ENCODE measurements at places on chromosomes 11 and 22.
A peak's percentile ranks its signal among the peaks of the same experiment; 100 is the strongest.

GRCh38 chr11:73521621-73522020 lies 76.3 kb downstream of the FAM168A start:
- DNase-seq: no peak

DNA sequence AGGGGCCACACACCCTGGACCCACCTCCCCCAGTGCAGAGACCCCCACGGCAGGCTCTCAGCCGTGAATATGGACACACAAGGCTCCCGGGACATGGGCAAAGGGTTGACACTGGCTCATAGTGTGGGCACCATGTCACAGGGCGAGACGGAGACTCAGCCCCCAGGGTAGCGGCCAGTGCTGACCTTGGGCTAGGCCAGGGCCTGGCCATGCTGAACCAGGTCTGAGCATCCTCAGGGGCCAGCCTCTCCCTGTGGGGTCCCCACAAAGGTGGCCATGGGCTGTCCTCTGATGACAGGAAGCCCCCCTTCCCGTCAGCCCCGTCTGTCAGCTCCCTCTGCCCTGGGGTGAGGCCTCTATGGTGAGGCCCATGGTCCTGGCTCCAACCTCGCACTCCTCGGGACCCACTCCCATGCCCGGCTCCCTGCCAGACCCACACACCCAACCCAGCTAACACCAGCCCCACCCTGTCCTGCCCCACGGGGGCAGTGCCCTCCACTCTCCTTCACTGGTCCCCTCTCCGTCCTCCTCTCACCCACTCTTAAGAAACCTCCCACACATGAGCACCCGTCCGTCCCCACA lies 19.0 kb upstream of the PRODH start:
- no peak for DNase-seq

DNA sequence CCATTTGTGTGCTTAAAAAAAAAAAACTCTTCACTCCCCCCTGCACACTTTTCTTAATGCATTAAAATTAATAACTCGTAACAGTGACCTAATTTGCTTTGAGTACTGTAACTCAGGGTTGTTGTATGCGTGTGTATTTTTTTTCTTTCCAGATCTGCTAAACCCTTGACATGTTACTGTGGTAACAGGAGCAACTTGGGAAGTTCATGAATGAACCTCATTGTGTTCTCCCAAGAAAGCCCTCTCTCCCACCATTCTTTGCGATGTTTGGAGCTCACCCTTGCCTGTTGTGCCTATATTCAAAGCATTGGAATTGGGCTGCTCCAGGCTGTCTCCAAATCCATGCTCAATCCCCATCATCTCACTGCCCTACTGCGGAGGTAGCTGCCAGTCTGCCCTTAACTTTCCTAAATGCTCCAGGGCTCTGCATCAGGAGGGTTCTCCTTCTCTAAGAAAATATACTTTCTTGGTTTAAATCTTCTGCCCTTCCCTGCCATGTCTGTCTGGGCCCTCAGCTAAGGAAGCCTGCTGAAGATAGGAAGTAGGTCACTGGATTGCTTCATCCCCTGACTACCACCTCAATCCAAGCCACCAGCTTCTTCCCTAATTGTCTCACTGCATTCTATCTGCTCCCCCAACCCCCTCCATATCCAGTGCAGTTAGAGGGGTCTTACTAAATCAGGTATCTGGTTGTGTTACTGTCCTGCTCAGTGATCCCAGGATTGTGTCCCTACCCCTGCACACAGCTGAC lies 70.3 kb downstream of the KIRREL3 start:
- DNase-seq: no peak

DNA sequence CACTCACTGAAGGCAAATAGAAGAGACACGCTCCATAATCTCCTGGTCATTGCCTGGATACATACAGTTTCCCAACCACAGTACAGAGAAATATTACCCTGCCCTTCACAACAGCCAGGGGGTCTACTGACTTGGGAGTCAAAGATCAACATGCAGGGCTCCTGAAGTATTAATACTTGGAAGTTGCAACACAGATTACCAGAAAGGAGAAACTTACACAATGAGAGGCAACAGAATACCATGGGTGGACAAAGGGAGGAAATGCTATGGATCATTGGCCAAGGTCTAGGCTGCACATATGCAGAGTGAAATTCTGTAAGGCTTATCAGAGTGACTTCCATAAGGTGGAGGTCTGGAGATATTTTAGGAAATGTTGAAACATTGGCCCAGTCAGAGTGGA lies 267.9 kb upstream of the FAT3 start:
- no peak for DNase-seq

DNA sequence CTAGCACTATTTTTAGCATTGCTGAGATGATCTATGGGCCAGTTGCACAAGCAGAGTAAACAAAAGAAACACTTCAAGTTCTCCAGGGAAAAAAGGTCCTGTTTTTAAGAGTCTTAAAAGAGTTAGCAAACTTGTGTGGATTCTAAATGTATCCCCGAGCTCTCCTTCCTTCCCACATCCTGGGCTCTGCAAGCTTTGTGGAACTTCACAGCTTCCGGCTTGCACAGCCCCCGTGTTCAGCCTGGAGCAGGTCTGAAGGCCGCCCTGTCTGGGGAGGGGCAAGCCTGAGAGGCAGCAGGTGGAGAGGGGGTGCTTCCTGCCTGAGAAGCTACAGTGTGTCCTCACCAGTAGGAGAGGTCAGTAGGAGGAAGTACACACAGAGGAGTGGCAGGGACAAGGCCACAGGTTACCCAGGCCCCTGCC lies 35.1 kb upstream of the SUSD2 start:
- DNase-seq: no peak

DNA sequence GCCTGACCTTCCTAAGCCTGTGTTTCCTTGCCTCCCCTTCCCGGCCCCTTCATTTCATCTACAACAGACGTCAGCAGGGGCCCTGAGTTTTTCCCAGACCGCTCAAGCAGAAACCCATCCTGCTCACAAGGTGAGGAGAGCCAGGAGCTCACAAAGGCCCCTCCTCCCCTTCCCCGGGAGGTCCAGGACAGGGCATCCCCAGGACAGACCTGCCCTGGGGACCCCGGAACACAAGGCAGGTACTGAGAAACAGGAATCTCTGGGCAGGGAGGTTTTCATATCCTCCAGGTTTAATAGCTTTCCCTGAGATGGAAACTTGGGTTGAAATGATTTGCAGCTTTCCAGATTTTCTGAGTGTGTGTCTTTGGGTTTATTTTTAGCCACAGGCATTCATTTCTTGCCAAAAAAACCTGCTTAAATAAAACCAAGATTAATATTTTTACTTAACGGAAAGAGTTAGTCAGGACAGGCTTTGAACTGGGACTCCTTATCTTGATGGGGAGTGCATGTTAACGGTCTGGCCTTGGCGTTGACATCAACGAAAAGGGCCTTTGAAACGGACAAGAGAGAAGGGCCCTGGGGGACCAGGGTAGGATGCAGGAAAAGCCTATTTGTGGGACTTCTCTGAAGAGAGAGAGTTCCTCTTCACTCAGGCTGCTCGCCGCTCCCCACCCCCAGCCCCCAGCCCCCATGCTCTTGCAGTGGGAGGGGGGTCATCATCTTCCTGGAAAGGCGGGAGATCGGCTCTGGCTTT lies 38.5 kb downstream of the TIMP3 start:
- DNase-seq: no peak

DNA sequence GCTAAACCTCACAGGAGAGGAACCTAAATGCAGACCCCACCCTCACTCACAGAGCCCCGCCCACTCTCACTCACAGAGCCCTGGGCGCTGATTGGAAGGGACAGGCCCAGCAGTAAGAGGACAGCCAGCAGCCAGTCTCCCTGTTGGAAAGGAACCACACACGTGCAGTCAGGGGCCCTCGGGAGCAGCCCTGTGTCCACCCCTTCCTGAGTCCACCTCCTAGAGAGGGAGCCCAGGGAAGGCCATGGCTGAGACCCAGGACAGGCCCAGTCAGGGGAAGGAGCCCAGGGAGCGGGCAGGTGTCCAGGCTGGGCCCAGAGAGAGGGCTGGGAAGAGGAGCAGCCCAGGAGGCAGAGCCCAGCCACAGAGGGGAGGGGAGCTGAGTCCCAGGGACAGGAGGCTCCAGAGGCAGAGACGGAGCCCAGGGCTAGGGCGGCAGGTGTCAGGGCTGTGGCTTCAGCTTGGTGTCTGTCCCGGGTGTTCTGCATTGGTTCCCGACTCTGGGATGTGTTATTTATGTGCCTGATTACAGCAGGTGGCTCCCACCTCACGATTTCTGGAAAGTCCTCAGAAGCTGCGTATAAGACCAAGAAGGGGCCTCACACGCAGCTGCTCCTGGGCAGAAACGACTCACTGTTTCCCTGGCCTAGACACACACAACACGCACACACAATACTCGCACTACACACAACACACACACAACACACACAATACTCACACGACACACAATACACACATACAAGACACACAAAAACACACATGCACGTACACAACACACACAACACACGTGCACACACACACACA lies 9.0 kb upstream of the APOBEC3H start:
- DNase-seq: no peak

GRCh38 chr11:43447151-43447550 lies 88.4 kb downstream of the TTC17 start:
- no peak for DNase-seq

GRCh38 chr22:40312050-40312449 lies 34.2 kb upstream of the ADSL start:
- no peak for DNase-seq

GRCh38 chr11:130144861-130145281 lies 14.7 kb upstream of the ST14 start:
- DNase-seq: no peak

GRCh38 chr11:63146581-63146980 lies 2.6 kb upstream of the SLC22A24 start:
- no peak for DNase-seq

- no peak for DNase-seq
Measured at GRCh38 chr11:105211806-105212554, 72.4 kb upstream of the CARD18 start.

- DNase-seq: peak; percentile 88
Measured at GRCh38 chr11:61446211-61446651, 16.3 kb downstream of the SDHAF2 start.

- no peak for DNase-seq
Measured at GRCh38 chr11:65260756-65261590, 789 bp upstream of the POLA2 start.

- DNase-seq: no peak
Measured at GRCh38 chr11:94196363-94196762, 67.7 kb downstream of the PANX1 start.

DNA sequence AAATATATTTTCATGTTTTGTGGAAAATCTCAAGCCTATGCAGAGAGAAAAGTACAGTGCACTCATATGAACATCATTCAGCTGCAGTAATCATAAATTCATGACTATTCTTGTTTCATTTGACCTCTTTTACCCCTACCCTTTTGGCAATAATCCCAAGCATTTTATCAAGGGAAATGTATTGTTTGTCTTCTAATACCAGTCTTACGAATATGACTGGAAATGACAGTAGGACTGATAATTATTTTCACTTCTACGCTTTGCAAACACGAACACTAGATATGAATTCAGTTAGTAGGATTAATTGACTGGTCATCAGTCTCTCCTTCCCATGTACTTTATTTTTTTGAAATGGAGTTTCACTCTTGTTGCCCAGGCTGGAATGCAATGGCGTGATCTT lies 90.3 kb downstream of the MTMR3 start:
- DNase-seq: no peak

- DNase-seq: peak; percentile 19
Measured at GRCh38 chr22:48605856-48606481, 1221.7 kb downstream of the BRD1 start.

DNA sequence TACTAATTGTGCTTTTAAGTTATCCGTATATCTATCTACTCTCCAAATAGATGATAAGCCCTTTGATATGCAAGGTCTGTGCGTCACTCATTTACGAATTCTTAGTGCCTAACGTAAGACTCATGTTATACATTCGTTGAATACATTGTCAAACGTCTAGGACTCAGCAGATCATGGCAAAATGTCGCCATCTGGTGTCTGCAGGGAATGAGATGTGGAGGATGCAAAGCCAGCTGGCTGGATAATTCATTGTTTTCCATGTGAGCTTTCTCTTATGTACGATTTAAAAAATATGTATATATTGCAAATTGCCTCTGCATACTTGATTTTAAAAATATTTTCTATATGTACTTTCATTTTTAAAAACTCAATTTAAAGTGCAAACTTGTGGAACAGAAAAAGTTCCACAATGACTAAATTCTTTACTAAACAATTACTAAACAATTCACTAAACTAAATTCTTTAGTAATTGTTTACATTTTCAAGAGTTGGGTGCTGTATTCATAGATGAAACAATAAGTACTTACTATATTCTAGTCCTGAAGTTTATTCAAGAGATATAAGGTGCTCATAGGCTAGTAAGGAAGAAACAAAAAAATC lies 33.8 kb downstream of the ZNF202 start:
- DNase-seq: no peak

GRCh38 chr11:35147235-35147634 lies 8.3 kb downstream of the CD44 start:
- DNase-seq: no peak

DNA sequence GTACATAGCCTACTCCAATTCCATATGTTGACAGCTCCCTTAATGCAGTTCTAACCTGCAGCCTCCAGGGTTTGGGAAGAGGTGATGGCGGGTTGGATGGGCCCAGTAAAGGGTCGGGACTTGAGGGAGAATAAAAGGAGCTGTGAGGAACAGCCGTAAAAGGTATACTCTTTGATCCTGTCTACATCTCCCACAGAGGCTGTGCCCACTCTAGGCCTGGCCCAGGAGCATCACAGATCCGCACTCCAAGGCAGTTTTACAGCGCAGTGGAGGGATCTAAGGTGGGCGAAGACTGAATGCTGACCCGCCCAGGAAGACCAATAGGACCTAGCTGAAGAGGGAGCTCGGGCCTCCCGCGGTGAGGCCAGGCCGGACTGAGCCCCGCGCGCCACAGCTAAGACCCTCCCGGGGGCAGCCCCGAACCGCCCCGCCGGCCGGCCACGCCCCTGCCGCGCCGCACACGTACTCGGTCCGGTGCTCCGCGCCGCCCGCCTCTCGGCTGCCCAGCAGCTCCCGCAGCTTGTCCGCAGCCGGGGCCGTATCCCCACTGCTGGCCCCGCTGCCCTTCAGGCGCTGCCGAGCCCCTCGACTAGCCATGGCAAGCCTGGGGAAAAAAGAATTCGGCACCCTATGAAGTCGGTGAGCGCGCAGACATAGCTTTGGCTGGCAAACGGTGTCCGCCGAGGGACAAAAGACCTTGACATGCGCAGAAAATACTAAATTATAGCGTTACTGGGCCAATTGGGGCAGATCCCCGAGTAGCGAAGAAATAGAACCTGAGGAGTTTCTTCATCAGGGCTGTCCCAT lies at the start of gene ALG9:
ALG9 (minus strand) TSS at position 696 of the 807 bp plus-strand sequence; CDS start at position 597, 99 bp downstream.
- peak; percentile 48 for DNase-seq

DNA sequence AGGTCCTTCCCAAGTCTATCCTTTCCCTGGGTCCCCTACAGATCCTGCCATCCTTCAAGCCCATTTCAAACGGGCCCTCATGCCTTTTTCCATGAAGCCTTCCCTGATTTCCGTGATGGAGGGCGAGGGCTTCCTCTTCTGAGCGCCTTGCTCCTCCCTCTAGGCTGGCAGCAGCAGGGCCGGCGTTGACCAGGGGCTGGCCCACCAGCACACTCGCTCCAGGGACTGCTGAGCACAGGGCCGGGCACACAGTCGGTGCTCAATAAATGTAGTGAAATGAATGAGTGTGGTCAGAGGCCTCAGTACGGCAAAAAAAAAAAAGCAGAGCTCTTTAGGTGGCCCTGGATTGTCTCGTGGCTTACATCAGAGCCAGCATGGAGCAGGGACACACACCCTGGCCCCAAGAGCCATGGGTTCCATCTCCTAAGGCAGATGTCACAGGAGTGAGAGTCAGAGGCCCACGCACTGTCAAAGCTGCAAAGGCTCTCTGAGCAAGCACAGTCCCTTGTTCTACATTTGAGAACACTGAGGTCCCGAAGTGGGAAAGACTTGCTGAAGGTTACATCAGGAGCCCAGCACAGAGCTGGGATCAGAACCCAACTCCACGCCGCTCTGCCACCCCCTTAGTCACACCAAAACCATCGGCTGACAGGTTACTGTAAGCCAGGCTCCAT lies 3.1 kb downstream of the IL2RB start:
- no peak for DNase-seq

Measured in caudate nucleus (tissue), 63 donors.